Activated T-cell treated with anti-CD3 and anti-CD28 coated beads for 48 hours (primary cell): ENCODE measurements at places on chromosomes 6 and 20.

GRCh38 chr20:61588411-61589385 lies 336.6 kb downstream of the CDH4 start:
- no peak for DNase-seq

DNA sequence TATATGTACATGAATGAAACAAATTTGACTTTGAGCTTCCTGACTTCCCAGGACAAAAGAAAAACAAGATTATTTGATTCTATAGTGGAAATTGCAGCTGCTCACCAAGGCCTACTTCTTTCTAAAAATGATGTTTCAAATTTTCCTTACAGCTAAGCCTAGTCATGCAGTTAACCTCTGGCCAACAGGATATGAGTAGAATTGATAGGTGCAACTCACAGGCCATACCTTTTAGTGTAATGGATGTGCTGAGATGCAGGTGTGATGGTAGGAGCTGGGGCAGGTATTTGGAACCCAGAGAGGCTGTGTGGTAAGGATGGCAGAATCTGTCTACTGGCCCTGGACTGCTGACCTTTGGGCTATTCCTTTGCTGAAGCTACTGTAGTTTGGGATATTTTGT lies 230.9 kb upstream of the PREP start:
- DNase-seq: no peak

- peak; percentile 60 for DNase-seq
These were observed 101.6 kb upstream of the PRSS16 start for GRCh38 chr6:27145731-27146455.

- peak; percentile 54 for DNase-seq
These were observed 9.1 kb upstream of the MAPK13 start for GRCh38 chr6:36120979-36121786.

- DNase-seq: no peak
These were observed 519.1 kb upstream of the EYS start for GRCh38 chr6:66226109-66226508.

DNA sequence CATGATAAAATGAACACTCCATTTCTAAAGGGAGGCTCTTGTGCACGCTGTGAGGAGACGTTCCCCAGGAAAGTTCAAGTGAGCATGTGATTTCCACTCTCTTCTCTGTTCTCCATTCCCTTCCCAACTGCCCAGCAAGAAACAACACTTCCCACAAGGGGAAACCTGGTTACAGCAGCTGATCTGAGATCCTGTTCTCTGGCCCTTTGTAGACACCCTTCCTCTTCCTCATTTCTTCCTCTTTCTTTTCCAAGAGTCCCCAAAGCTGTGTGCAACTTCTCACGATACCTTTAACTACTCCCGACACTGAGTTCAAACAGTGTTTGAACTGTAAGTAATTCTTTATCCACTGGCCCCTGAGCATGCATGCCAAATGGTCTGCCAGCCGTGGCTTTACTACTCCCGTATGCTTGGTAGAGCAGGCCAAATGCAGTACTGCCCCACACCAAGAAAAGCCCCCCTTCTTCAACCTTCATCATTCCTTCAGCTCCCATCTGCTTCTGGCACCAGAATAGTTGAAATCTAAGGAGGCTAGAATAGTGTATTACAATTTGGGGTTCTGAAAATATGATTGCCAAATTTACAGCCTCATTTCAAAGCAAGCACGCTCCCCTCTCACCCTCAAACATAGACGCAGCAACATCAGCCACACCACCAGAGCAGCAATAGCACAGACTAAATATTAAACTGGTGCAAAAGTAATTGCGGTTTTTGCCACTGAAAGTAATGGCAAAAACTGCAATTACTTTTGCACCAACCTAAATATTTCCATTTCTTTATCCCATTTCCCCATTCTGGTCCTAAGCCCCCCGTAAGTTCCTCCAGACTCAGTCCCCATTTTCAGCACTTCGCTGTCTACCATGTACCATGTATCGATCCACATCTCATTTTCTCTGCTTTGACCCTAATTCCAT lies 4.3 kb downstream of the HLA-DMB start:
- no peak for DNase-seq

GRCh38 chr6:126747728-126748540 lies 370.5 kb upstream of the RSPO3 start:
- no peak for DNase-seq

DNA sequence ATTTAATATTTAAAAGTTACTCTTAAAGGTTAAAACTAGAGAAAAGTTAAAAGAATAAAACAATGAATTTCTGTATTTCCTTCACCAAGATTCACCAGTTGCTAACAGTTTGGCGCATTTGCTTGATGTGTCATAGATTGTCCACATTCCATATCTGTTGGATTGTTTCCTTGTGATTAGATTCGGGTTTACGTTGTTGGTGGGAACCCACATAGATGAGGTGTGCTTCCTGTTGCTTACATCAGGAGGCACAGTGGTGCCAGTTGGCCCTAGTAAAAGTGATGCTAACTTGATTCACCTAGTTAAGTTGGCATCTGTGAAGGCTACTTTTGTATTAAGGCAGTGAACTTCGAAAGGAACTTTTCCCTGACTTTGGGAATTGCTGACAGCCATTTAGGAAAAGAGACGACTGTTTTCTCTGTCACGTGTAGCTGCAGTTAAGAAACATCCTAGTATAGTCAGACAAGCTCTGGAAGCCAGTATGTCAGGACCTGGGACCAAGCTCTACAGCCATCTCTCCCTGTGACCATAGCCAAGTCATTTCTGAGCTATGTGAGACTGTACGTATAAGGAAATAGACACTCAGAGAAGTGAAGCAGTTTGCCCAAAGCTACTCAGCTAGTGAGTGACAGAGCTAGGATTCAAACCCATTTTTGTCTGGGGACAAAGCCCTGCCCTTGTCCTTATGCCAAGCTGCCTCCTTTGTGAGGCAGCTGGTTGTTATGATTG lies 49.0 kb downstream of the PPARD start:
- no peak for DNase-seq

DNA sequence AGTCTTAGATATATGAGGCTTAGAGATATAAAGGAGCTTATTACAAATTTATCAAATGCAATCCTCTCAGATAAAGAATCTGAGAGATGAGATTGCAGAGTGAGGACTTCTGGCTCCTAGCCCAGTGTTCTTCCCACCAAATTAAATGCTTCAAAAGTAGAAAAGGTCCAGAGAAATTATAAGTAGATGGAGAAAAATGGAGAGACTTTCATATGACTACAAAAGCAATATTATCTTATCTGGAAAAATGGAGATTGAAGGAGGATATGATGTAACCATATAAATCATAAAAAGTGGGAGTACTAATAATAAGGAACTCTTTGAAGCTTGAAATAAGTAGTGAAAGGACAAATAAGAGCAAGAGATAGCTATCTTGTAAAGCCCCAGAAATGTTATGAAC lies 2.8 kb downstream of the KCTD20 start:
- DNase-seq: no peak

DNA sequence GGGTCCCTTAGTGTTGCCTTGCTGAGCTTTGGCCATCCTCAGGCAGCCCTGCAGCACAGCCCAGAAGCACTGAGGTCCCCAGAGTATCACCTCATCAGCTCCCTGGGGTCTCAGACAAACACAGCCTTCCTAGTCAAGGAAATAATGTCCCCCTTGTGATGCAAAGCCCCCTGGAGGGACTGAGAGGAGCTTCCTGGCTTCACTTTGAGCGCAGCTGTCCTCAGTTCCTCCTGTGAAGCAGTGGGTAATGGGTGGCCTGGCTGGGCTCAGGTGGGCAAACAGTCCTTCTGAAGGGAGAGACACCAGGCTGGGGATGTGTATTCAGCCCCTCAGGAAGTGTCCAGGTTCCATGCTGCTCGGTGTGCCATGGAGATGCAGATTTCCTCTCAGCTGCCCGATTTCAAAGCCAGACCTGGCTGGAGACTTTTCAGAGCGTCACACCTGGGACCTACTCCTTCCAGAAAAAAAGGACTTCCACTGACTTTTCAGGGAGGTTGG lies 79.2 kb upstream of the FOXA2 start:
- no peak for DNase-seq

GRCh38 chr6:2615251-2615650 lies 135.5 kb downstream of the MYLK4 start:
- DNase-seq: no peak

GRCh38 chr20:8213831-8214587 lies 81.9 kb downstream of the PLCB1 start:
- DNase-seq: no peak

- DNase-seq: no peak
These were observed 20.8 kb upstream of the SLC32A1 start for GRCh38 chr20:38703526-38703925.

- DNase-seq: no peak
These were observed 28.9 kb downstream of the TREM1 start for GRCh38 chr6:41257369-41258195.

DNA sequence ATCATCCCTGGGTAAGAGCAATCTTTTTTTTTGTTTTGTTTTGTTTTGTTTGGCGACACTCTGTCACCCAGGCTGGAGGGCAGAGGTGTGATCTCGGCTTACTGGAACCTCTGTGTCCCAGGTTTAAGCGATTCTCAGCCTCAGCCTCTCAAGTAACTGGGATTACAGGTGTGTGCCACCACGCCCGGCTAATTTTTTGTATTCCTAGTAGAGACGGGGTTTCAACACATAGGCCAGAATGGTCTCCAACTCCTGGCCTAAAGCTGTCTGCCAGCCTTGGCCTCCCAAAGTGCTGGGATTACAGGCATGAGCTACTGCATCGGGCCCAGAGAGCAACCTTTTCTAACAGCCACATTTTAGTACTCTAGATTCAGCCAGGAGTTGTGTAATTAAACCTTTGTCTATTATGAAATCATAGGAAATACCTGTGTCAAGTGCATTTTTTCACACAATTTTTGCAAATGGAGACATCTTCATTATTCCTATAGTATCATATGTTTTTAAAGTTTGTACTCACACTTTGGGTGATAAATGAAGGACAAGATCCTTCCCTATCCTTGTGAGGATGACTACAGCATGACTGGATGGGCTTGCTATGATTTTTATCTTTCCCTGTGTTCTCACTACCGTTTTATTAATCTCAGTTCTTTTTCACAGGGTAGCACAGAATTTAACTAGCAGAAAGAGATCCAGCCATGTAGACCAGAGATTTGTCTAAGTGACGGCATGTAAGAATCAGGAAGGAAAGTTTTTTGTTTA lies 82.6 kb downstream of the OR2B2 start:
- DNase-seq: no peak

GRCh38 chr6:87182321-87182720 lies 27.0 kb downstream of the ZNF292 start:
- DNase-seq: no peak

GRCh38 chr6:34887753-34888513 lies at the start of gene TAF11:
Gene TAF11, minus strand, starts transcription at chr6:34888042. Its CDS starts 85 bp downstream, at chr6:34887957.
- peak; percentile 83 for DNase-seq

- DNase-seq: no peak
These were observed 334.1 kb downstream of the COL12A1 start for GRCh38 chr6:74871757-74872156.

GRCh38 chr6:133245422-133245903 lies 4.3 kb downstream of the EYA4 start:
- no peak for DNase-seq

GRCh38 chr20:9032758-9033157 lies 36.1 kb upstream of the PLCB4 start:
- no peak for DNase-seq

DNA sequence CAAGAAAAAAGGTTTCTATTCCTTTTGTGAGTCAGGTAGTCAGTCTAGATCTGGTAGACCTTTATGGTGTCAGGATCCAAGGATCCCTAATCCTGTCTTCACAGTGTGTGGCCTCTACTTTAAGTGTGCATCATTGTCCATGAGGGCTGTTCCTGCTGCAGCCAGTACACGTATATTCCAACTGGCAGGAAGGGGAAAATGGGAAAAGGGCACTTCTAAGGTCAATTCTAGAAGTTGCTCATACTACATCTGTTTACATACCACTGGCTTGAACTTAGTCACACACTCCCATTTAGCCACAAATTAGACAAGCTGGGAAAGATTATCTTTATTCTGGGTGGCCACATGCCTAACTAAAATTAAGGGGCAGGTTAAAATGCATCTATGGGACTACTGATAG lies 9.7 kb upstream of the MMS22L start:
- no peak for DNase-seq

- no peak for DNase-seq
These were observed 160.8 kb downstream of the C6orf58 start for GRCh38 chr6:127737768-127738167.

- no peak for DNase-seq
These were observed 17.1 kb upstream of the CALHM6 start for GRCh38 chr6:116444092-116444491.

DNA sequence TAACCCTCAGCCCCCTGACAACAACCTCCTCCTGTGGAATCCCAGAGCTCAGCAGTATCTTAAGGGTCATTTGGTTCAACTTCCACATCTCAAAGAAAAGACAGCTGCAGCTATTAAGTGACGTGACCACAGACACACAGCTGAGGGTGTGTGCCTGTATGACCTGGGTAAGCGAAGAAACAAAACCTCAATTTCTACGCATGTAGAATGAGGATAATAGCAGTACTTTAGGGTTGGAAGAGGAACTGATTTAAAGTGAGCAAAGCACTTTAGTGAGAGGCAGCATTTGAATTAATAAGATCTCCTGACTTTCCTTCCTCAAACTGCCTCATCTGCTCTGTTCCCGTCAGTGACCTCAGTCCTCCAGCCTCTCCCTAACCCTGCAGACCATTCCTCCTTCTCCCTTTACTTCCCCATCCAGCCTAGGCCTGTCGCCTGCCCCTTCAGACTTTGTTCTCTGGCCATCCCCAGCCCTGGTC lies 6.8 kb upstream of the ARMC2 start:
- no peak for DNase-seq

DNA sequence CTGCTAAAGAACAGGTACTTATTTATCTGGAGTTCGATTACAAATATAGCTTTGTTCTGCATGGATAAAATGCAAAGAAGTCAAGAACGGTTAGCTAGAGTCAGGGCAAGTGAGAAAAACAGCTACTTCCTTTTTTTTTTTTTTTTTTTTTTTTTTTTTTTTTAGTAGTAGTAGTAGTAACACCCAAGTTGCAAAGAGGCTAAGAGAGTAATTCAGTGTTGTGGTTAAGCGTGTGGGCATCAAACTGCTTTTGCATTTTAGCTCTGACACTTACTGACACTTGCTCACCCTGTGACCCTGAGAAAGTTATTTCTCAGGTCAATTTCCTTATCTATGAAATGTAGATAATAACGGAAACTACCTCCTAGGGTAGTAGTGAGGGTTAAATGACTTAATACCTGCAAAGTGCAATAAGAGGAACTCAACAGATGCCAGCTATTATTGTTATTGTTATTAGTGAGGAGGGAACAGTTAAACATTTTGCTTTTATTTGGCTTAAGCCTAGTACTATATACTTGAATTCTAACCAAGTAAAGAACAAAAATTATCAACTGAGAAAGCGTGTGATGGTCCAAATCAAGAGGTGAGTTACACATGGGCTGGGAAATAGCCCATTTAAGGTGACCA lies 86.7 kb upstream of the BACH2 start:
- DNase-seq: no peak

DNA sequence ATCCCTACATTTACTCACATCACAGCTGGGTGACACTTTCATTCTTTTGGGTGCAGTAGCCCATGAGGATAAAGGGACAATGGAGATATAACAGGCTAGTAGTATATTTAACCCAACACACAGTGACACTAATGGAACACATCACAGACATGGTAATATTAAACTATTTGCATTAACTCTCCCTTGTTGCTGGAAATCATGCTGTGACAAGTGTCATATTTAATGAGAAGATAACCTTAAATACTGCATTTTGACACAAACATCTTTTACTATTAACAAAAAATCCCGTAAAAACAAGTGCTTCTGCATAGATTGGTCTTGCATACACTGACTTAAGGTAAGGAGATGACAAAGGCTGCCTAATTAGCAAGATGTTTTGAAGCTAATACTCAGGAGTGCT lies 45.5 kb downstream of the CNR1 start:
- DNase-seq: no peak

GRCh38 chr20:13105039-13105438 lies 96.3 kb downstream of the SPTLC3 start:
- DNase-seq: no peak
